ENCODE measurements at places on chromosomes 5 and 9.

DNA sequence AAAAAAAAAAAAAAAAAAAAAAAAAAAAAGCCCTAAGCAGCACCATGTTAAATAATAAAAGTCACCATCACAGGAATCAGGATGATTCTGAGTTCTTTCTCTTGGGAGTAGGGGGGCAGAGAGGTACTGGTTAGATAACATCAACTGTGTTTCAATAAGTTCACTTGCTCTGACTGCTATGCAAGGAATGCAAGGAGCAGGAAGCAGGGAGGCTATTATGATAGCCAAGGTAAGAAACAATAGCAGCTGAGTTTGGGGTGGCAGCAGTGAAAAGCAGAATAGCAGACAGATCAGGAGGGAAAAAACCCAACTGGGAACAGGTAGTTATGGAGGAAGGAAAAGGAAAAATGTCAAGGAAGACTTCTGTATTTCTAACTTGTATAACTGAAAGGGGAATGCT, 8.2 kb downstream of the CEP120 start:
- no peak for DNase-seq

DNA sequence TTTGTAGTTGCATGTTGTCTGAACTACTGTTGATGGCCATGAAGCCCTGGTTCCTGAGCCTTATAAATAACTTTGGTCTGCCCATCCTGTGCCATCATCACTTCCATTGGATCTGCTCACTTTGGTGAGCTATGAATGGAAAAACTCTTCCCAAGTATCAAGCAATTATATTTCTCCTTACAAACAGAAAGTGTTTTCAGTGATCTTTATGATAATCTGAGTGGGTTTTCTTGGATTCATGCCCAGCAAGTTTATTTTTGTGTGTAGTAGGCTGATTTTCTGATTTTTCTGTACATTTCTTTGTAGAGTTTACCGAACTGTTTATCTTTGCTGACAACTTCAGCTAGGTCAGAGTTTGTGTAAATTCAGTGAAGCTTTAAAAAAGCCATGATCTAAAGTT, 31.0 kb downstream of the CAMK4 start:
- no peak for DNase-seq

- no peak for DNase-seq
Observed at GRCh38 chr5:33901156-33901555, 9.4 kb upstream of the ADAMTS12 start.

- DNase-seq, result no peak
Observed at GRCh38 chr5:81171769-81172168, 61.4 kb upstream of the CKMT2 start.

DNA sequence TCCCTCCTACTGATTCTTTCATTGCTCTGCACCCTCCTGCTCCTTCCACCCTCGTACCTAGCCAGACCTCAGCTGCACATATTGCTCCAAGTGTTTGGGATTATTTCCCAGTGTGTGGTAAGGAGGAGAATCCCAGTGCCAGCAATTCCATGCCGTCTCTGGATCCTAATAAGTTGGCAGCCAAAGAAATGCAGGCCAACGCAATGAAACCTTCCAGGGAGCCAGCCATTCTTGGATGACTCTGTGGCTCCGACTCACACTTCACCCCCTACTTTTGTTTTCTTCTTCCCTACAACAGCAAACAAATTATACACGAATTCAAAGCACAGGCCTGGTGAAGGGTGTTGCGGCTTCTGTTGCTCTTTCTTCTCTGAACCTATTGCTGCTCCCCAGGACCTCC, 82.5 kb upstream of the SLC1A3 start:
- no peak for DNase-seq

GRCh38 chr5:110045158-110045557, 355.4 kb downstream of the MAN2A1 start:
- no peak for DNase-seq

Measured in stimulated activated CD8-positive, alpha-beta memory T cell treated with anti-CD3 and anti-CD28 coated beads, Interleukin-15, amount 100 ng/mL, for 4 hours (primary cell).